Aorta (tissue), 5 donors: ENCODE measurements at places on chromosomes 7 and 10.

GRCh38 chr7:95389516-95389915 lies 6.7 kb downstream of the PON3 start:
- DNase-seq, result no peak

GRCh38 chr7:108193594-108194498 lies 63.7 kb upstream of the LAMB4 start:
- DNase-seq, result no peak

GRCh38 chr10:122113161-122113944 lies 124.4 kb downstream of the TACC2 start:
- peak; percentile 74 for DNase-seq

- DNase-seq, result no peak
Observed at GRCh38 chr7:34723866-34724490, 66.0 kb downstream of the NPSR1 start.

DNA sequence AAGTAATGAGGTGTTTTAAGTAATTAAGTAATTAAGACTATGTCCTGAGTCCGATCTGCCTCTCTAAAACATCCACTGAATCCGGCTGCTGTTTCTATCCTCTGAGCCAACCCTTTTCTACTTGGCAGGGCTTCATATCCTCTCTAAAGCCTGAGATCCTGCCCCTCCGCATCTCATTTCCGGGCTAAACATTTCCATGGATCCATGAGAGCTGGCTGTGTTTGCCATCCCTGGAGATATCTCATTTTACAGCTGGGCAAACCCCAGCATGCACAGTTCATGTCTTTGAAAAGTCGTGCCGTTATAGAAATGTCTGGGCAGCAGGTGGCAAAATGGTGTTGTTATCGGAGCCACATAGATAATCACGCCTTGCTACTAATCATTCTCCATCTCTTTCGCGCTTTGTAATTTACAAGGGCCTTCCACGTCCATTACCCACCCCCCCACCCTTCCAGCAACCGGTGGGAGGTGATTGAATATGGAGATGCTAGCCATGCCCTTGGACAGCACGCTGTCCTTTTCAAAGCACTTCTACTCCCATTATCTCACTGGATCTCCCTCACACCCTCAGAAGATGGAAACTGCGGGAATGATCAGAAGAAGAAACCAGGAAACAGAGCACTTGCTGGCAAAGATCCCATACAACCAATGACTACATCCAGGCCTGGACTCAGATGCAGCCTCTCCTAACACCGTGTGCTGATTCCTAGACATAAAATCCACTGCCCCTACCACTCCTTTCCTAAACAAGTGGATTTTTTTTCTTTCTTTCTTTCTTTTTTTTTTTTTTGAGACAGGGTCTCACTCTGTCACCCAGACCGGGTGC lies 1189.2 kb downstream of the TYW1 start:
- DNase-seq, result no peak

GRCh38 chr10:70137135-70137534 lies 4.5 kb upstream of the AIFM2 start:
- no peak for DNase-seq

DNA sequence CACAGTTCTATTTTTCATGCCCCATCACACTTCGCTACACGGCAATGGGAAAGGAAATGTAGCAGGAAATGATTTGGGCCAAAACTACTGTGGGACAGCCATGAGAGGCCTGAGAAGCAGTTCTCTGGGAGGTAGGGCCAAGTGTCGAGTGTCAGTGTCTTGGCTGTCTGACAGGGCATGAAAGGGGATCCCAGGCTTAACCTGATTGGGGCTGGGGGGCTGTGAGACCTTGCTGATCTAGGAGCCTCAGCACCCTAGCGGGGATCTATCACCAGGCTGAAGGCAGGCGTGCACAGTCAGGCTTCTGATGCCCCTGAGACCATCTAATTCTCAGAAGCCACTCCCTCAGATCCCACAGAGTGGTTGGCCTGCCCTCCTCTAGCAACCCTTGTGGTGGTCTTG lies 58.2 kb upstream of the SLC25A13 start:
- DNase-seq, result no peak

- no peak for DNase-seq
Observed at GRCh38 chr10:124142006-124142739, 48.8 kb upstream of the CHST15 start.

GRCh38 chr10:128049226-128050120 lies 76.8 kb downstream of the MKI67 start:
- peak; percentile 62 for DNase-seq

DNA sequence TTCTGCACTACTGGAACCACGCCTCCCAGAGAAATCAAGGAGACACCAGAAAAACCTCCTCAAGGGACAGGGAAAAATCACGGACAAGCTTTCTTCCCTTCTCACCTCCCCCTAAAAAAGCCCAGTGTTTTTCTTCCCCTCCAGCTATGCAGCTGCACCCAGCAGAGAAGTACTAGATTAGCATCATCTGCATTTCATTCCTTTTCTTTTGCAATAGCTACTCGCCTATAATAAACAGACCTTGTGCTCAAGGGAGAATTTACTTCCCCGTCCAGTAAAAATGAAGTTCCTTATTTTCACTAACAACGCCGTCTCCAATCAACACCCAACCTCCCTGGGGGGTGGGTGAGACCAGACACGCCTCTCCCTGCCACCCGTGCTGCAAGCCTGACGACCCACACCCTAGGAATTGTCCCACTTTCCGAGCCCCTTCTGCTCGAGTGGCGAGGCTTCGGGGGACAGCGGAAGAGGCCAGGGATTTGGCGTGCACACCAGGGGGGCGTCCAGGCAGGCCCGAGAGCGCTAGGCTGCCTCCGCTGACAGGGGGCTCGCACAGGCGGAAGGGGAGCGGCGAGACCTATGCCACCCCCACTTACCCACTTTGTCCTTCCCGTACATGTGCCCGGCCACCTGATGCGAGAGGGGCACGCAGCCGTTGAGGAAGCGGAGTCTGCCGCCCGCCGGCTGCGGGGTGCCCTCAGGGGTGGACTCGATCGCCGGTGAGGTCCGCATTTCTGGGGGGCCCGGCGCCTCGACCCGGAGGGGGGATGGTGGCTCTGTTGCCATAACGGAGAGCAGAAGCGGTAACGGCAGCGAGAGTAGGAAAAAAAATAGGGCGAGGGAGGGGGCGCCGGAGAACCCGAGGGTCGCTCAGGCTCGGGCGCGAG lies 625 bp downstream of the IPMK start:
- peak; percentile 82 for DNase-seq

- no peak for DNase-seq
Observed at GRCh38 chr10:11246752-11247467, 229.2 kb downstream of the CELF2 start.

DNA sequence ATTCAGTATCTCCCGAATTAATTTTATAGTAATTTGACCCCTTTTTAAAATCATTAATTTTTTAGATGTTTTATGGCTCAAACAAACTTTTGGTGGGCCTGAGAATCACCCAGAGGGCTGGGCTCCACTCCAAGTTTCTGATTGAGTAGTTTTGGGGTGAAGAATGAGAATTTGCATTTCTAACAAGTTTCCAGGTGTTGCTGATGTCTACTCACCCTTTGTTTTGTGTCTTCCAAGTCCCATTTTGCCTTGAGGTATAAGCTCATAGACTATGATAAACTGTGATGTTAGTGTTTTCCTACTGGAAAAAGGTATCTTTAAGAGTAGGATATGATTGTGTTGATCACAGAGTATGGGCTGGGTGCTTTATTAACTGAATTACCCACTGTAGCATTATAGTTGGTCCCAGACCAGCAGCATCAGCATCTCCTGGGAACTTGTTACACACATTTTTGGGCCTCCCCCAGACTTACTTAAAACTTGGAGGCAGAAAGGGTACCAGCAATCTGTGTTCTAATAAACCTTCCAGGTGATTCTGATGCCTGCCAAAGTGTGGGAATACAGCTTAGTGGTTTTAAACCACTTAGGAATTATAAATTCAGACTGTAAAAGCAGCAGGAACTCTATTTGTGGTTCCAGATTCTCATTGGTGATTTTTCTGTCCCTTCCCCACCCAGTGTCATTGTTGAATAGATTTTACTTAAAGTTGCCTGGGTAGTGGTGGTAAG lies 19.1 kb downstream of the ZNRF2 start:
- DNase-seq, result no peak

DNA sequence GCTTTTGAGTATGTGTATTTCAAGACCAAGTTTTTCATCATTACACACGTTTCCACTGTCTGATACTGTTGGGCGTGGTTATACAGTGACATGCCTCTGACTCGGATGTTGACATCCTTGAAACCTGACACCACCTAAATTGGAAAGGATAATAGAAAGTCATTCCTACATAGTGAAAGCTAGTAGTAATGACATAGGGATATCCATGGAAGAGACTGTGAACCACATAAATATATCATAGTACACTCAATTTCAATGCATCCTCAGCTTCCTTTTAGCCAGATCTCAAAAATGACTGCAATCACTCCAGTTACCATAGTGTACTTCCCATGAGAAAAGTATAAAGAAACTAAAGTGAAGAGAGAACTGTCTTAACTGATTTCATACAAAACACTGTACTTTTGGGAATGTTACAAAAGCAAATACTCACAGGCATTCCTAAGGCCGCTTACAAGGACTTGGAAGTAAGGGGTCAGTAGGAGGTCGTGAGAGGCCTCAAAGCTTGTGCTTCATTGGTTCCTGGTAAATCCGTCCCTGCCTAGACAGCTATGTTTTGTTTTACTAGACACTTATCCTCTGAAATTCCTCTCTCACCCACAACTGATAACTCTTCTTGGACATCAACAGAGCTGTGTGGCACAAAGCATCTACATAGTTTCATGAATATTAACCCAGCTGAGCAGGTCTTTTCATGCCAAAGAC lies 71.8 kb upstream of the VWDE start:
- no peak for DNase-seq

- no peak for DNase-seq
Observed at GRCh38 chr10:74033702-74034101, 35.8 kb downstream of the VCL start.

DNA sequence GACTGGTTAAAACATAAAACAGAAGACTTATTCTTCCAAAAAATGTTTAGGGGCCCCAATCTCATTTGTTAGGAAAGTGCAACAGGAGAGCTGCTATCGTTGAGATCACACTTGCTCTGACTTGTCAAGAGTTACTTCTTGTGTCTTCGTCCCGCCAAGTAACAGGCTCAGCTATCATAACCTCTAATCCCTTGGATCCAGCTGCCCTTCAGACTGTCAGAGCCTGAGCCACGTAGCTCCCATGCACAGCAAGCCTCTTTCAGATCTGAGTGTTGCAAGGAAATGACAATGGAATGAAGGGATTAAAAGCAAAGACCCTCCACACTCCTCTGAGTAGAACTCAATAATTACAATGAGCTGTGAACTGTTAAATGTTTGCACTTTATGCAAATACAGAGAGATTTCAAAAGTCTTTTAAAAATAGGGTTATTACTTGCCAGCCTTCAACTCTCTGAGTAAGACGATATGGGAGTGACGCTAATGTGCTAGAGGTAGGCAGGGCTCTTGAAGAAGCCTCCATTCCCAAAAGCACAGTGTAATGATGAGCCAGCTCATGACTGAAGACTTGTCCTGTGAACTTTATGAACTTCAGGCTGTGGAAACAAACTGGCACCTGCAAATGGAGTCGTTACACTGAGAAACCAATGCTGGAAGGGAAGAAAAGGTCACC lies 28.4 kb upstream of the CDK13 start:
- no peak for DNase-seq

- no peak for DNase-seq
Observed at GRCh38 chr7:1586827-1587705, 17.2 kb upstream of the PSMG3 start.

GRCh38 chr7:121273467-121274167 lies 55.2 kb upstream of the WNT16 start:
- DNase-seq, result no peak

DNA sequence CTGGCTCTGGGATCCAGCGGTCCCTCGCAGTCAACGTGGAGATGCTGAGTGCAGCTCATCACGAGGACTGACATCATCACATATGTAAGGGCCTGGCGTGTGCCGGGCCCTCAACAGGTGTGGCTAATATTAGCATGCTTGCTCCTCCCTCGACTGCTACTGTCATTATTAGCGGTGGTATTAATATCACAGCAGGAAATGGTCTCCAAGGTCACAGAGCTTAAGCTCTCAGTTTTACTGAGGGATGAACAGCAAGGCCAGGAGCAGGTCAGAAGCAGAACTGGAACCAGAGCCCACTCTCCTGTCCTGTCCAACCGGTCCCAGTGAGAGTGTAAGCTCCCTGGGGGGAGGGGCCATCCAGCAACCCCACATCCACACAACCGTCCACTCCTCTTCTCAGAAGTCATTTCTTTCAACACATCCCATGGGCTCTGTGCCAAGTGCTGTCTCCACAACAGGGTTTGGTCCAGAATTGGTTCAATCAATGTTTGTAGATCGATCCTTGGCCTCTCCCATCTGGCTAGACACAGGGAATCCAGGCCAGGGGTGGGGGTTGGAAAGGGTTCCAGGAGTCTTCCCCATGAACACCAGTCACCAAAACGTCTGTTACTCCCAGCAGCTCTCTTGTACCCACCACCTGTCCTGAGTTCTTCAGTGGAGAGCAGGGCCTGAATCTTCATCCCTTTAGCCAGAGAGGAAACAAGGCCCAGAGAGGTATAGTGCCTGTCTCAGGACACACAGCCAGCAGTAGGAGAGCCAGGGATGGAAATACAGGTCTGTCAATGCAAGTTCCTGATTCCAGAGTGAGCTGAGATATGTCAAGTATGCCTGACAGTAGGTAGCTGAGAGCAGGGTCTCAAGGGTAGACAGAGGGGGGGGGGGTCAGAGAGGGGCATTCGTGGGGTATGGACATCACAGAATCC lies 45.3 kb upstream of the ZMIZ1 start:
- peak; percentile 44 for DNase-seq

- DNase-seq, result peak; percentile 70
Observed at GRCh38 chr10:90674928-90675327, 182.9 kb downstream of the HTR7 start.

DNA sequence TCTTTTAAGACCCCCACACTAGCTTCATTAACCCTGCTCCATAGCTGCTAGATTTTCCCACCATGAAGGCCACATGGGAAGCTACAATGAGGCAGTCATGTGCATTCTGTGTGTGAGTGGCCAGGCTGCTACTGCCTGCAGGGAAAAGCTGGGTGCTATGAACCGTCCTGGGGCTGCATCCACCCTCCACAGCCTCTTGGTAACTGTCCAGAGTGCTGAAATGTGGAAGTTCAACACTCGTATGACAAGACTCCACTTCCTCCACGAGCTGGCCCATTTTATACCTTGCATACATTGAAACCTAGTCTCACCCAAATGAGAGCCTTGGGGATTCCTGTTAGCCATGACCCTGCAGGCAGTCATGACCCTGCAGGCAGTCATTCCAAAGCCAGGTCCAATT lies 59.4 kb downstream of the CUZD1 start:
- DNase-seq, result no peak

- no peak for DNase-seq
Observed at GRCh38 chr10:25023278-25023677, 6.9 kb downstream of the THNSL1 start.

- DNase-seq, result no peak
Observed at GRCh38 chr7:84232646-84233045, 38.1 kb upstream of the SEMA3A start.

- DNase-seq, result no peak
Observed at GRCh38 chr10:52539463-52539862, 225.4 kb downstream of the DKK1 start.

GRCh38 chr10:75632805-75633462 lies 201.5 kb downstream of the LRMDA start:
- DNase-seq, result no peak
